Stimulated activated CD4-positive, alpha-beta T cell treated with anti-CD3 and anti-CD28 coated beads, Interleukin-1b, Interleukin-23, amount 100 ng/mL, for 1 hour (primary cell): ENCODE measurements at places on chromosomes 3 and 15.

DNA sequence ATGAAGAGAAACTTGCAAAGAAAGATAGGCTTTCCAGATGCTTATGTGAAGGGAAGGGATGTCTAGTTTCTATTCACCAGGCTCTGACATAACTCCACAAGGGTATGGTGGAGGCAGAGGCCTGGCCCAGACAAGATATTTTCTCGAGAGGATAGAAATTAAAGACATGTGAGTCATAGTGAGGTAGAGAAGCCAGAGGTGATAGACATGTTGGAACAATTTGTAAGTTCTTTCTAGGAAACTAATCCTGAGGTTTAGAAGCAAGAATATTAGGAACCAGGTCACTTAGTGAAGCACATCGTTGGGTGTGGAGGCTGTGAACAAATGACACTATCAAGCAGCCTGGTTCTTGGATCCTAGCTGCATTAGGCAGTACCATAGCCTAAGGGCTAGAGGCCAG lies 176.9 kb downstream of the BBX start:
- no peak for DNase-seq

DNA sequence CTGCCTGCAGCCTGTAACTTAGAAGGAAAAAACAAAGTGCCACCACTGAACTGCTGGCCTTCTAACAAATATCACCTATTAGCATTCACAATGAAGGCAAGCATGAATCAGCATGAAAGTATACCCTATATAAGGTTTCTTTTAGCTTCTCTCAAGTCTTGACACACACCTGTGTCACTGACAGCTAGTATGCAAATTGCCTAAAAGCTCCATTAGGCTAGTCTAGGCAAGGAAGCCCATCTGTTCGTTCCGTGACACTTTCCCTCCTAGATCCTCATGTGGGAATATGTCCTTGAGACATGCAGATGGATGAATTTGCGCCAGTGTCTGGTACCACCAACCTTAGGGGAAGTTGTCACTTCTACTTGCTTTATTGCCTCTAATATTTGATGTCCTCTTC lies 129.3 kb downstream of the RBMS3 start:
- DNase-seq = no peak

DNA sequence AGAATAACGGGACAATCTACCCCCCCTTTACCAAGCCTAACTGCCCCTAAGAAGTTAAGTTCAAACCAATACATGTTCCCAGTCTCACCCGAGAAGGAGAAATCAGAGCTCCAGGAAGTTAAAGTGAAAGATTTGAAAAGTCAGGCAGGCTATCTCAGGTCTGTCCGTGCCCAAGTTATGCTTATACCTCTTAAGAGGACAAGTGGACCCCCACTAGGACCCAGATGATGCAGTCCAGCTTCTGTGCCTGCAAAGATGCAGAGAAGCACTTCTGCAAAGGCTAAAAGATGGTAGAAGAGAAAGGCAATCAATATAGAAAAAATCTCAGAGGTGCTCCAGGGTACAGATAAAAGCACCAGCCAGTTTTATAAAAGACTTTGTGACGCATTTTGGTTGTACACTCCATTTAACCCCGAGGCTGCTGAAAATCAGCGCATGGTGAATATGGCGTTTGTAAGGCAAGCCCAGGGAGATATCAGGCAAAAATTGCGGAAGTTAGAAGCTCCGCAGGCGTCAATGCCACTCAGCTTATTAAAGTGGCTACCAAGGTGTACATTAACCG lies 9.8 kb upstream of the SLC9C1 start:
- no peak for DNase-seq

- no peak for DNase-seq
Observed at GRCh38 chr15:52559022-52559421, 9.8 kb downstream of the ARPP19 start.

GRCh38 chr3:95334461-95334860 lies 1271.6 kb downstream of the NSUN3 start:
- DNase-seq = no peak

GRCh38 chr3:179651687-179652446 lies 973 bp upstream of the USP13 start:
- no peak for DNase-seq

DNA sequence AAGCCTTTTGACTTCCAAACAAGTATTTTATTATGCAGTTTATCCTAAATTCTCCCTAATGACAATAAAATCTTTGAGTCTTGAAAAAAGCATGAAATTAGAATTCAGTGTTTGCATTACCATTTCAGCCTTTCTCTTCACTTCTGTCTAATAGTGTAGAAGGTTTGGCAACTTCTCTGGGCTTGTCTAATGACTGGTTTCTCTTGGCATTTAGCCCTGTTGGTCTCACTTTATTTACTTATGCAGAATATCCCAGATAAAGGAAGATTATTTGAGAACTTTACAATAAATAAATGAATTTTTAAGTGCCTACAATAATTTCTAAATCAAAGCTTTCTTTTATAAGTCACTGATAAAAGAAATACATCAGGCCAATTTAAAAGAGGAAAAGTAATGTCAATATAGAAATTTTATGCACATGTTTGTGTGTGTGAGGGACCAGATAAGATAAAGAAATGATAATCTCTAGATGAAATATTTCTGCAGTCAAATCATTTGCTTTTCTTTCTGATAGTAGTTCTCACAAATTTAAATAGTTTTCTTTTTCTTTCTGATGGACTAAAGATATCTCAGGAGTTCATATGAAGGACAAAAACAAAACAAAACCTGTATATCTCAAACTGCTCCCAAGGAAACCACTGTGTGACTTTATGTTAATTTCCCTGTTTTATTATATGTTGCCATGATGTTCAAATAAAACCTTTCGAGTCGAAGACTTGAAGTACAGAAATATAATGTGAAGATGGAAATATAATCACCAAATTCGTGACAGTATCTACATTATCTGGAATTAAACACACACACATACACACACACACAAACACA lies 533.1 kb upstream of the CBLB start:
- no peak for DNase-seq

DNA sequence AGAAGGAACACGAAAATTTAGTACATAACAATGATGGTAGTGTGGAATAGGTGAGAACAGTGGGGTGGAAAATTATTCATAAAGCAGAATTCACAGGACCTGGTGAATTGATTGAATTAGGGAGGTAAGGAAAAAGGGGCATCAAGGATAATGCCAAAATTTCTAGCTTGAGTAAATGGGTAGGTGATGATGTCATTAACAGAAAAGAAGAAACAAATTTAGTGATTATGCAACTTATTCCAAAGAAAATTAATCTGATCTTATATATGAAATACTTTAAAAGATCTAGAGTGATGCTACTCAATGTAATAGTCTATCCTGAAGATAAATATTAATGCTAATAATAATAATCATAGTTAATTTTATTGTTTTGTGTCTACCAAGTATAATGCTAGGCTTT lies 544.6 kb upstream of the LMCD1 start:
- no peak for DNase-seq

DNA sequence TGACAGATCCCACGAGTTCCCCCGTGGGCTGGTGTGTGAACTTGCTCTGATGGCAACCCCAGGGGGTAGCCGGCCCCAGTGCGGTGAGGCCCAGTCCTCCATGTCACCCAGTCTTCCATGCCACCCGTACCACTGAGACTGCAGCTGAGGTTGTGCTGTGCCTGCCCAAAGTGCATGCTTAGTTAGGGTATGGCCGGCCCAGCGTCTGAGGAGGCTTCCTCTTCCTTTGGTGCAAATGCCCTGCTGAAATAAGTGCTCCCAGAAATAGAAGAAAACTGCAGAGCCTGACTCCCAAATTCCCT lies 31.5 kb downstream of the MGLL start:
- no peak for DNase-seq

- DNase-seq = no peak
Observed at GRCh38 chr15:93221759-93222158, 132.7 kb upstream of the RGMA start.

- no peak for DNase-seq
Observed at GRCh38 chr3:135576751-135577150, 388.8 kb upstream of the PPP2R3A start.

- no peak for DNase-seq
Observed at GRCh38 chr15:47477341-47477740, 240.0 kb upstream of the SEMA6D start.

- no peak for DNase-seq
Observed at GRCh38 chr15:93968773-93969172, 262.6 kb upstream of the MCTP2 start.

DNA sequence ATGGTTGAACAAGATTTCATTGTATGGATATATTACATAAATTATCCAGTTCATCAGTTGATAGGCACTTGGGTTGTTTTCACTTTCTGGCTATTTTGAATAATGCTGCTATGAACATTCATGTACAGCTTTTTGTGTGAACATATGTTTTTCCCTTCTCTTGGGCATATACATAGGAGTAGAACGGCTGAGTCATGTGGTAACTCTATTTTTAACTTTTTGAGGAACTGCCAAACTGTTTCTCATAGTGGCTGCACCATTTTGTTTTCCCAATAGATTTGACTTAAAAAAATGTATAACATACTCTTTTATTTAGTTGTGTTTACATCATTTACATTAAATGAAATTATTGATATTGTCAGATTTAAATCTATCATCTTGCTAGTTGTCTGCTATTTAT lies 28.8 kb upstream of the RFX7 start:
- DNase-seq = no peak

DNA sequence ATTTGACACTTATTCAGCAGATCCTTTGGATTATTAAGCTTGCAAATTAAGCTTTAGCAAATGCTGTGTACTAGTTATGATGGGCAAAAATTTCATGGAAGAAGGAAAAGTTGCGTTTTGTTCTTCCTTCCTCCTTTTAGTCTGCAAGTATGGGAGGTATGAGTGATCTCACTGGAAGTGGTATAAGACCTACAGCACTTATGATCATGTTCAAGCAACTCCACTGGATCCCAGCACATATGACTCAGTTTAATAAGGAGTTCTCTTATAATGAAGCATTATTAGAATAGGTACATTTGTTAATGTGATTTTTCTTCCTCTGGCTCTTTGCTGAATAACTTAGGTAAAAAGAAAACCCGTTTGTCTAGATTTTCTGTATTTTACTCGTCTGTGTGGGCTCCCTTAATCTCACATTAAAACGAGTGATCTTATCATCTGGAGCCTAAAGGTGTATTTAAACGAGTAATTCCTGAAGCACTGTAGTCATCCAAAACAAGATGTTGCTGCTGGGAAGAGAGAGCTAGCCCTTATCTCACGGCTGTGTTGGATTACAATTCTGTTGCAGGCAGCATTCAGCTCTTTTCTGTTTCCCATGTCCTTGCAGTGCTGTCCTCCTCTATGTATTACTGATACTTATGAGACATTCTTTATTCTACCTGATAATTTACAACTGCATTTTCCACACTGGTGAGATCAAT lies 264.9 kb downstream of the GBE1 start:
- DNase-seq = no peak

DNA sequence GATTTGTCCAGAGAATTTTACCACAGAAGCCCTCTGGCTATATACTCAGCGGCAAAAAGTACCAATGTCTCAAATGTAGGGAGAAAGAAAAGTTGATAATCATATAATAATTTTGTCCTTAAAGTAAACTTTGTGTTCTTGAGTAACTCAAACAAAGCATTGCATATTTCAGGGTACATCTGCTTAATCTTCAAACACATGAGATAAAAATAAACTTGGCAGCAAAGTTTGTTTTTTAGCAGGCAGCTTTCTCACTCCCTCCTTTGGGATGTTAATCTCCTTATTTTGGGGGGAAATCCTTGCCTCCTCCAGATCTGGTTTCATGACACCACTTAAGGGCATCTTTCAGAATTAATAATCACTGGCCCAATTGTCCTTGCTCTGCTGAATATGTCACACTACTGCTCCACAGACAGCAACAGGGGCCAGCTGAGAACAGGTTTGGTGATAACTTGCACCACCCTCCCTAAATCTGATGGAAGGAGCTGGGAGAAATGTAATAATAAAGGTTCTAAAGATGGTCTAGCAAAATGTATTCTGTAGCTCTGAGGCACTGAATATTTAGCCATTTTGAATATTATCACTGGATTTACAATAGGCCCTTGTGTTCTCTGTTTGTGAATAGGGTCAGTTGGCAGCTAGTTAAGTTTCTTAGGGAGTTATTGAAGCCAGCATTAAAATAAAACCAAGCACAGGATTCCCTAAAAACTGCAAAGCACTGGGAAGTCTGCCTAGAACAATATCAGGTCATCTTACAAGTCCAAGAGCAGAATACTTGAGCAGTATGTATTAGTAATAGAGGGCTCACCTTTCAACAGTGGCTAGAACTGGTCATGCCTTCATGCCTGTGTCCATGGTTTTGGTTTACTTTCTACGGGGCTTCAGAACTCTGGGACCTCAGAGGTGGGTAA lies 79.2 kb downstream of the EFL1 start:
- no peak for DNase-seq

GRCh38 chr3:17901893-17902292 lies 159.5 kb upstream of the TBC1D5 start:
- DNase-seq = no peak

- no peak for DNase-seq
Observed at GRCh38 chr15:67186226-67186649, 68.2 kb downstream of the AAGAB start.

DNA sequence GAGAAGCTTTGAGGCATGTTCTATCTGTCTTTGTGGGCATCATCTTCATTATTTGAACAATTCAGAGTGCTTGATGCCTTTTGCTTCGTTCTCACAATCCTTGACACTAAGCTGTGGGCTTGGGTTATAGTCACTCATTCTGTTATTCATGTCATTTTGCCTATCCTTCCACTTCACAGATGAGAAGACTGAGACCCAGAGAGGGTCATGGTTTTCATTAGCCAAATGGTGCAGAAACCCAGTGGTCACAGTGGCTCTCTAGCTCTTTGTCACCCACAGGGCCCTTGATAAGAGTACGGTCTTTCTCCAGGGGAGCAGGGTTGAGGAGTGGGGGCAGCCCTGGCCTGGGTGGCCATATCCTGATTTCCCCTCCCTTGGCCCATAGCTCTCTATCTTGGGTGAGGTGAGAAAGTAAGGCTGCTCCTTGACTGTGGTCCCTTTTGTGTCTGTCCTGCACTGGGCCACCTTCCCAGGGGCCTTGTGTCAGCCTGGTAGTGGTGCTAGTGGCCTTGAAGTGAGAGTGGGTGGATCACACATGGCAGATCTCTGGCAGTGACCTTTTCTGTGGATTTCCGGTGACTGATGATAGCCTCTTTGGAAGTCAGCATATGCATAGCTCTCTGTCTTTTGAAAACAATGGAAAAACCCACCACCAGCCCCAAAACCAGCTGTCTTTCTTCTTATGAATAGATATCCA lies 130.1 kb downstream of the IGF1R start:
- DNase-seq = no peak

DNA sequence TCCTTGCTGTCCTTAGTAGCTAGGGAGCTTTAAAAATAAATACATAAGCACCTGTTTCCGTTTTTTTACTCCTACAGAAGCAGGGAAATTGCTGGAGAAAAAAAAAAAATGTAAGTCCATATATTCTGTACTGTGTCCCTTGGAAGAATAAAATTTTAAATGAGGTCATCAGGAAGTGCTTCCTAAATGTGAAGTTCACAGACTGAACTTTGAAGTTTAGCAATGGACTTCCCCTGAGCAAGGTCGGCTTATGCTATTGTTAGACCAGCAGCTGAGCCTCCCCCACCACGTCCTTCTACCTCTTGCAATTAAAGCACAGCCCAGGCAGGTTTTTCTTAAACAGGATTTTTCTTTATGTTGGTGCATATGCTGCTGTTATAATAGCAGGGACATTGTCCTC lies 26.3 kb downstream of the LIPC start:
- no peak for DNase-seq
